SK-MEL-5 (cell line): ENCODE measurements at places on chromosomes 3 and 15.

DNA sequence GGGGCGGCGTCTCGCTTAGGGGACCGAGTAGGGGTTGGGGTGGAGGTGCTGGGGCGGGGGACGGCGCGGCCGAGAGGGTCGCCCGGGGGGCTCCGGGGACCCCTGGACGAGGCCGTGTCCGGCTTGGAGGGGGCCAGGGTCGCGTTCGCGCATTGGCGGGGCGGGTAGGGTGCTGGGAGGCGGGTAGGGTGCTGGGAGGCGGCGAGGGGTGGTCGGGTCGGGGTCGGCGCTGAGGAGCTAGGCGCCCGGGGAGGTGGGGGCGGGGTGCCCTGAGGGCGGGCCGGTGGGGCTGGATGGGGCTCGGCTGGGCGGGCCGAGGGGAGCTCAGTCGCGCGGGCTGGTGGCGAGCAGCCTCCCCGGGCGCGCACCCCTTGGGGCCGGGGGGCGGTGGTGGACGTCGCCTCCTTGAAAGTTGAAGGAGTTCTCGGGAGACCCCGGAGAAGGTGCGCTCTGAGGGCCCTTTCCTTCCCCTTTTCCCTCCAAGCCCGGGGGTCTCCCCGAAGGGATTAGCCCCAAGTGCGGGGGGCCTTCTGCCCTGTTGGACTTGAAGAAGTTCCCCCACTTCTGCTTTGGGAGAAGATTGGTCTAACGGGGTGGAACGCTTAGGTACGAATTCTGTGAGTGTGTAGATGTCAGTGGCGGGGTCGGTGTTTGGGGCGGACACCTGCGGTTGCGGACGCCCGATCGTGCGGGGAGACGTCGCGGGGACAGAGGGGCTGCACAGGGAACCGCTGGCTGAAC, 543 bp downstream of the MEF2A start:
- DNase-seq, result no peak

DNA sequence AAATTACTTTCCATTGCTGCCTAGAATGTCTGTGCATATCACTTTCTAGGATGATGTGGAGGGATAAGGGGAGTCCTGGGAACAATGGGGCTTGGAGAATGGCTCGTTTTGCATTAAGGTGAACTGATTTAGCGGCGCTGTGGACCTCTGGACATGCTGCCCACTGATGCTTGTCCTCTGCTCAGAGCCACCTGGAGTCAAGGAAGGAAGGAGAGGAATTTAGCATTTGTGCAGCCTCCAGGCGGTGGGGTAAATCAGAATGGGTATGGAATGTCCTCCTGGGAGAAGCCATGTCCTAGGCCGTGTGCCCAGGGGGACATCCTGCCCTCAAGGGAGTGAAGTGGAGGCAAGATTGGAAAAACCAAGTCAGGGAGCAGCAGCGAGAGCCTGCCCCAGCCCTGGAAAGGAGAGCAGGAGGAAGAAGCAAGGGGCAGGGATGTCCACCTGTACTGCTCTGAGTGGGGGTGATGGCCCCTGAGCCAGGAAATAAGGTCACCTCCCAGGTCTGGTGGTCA, 37.8 kb downstream of the KY start:
- DNase-seq, result no peak

DNA sequence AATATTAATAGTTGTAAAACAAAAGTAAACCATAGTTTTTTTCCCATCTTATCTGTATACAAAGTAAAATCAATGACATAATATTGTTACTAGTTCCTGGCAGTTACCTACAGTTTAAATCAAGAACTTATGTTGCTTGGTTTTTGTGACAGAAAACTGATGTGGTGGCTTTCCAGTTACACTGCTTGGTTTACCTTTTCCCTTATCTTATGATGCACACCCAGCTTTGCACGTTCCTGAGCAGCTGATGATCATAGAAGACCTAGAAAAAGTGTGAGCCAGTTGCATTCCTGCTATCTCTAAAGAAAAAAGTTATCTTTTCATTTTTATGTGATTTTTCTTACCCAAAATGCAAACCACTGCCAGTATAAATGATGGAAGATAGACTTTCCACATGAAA, 36.4 kb upstream of the LAMP3 start:
- no peak for DNase-seq

- DNase-seq, result no peak
Measured at GRCh38 chr3:134350861-134351311, 23.4 kb downstream of the AMOTL2 start.

DNA sequence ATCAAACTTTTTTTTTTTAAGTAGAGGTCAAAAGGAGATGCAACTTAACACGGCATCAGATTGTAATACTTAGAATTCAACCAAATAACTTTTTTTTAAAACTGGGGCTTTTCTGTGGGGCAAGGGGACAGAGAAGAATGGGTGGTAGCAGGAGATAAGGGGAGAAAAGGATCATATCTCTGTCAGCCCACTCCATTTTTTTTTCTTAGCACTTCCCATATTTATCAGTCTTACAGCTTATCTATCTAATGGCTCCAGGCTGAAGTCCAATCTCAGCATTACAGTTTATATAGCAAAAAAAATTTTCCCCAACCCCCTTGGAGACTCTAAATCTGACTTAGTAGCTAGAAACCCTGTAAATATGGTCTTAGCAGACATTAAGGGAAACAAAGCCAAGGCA, 69.3 kb downstream of the PIK3R4 start:
- DNase-seq, result no peak

GRCh38 chr15:69668963-69669362, 216.3 kb downstream of the RPLP1 start:
- DNase-seq, result no peak

GRCh38 chr3:190747571-190747970, 114.9 kb downstream of the GMNC start:
- DNase-seq, result no peak

- no peak for DNase-seq
Measured at GRCh38 chr15:70507772-70508371, 255.5 kb downstream of the UACA start.

- no peak for DNase-seq
Measured at GRCh38 chr15:69088300-69088965, 72.0 kb upstream of the GLCE start.

- no peak for DNase-seq
Measured at GRCh38 chr3:33430061-33430460, 10.1 kb downstream of the UBP1 start.

DNA sequence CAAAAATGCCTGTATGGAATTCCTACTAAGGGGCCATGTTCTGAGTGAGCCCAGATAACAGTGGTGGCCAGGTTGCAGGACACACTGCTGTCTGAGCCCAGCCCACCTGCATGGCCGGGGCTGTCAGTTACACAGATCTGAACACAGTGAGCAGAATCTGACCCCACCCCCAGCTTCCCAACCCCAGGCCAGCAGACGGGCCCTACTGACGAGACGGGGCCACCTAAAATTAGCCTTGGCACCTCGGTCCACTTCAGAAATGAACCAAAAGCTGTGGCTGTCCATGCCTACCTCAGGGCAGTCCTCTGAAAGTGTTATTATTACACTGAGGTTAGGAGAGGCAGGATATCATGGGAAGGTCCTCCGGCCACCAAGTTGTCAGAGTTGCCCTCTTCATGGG, 51.8 kb downstream of the LMCD1 start:
- no peak for DNase-seq

GRCh38 chr3:8517487-8517886, 15.9 kb downstream of the LMCD1 start:
- DNase-seq, result no peak

GRCh38 chr3:121943431-121943830, 49.2 kb downstream of the SLC15A2 start:
- no peak for DNase-seq

- no peak for DNase-seq
Measured at GRCh38 chr15:29029651-29030195, 143.9 kb downstream of the APBA2 start.

DNA sequence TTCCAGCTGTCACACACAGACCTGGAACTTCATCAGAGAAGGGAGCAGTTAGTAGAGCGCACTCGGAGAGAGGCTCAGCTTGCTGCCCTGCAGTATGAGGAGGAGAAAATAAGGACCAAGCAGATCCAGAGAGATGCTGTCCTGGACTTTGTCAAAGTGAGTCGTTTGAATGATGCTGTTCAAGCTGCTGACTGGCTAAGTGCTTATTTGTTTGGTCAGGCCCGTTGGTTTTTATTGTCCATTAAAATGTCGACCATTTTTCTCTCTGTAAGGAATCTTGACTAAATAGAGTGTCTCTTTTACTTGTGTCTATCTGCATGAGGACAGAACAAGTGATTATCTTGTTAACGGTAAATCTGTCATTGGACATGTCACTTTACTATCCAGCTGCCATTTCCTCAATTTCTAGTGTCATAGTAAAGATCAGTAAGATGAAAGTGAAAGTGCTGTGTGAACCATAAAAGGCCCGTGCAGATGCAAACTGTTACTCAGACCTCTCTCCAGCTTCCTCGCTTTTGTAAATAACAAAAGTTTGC, 56.9 kb downstream of the LRCH3 start:
- DNase-seq, result no peak

DNA sequence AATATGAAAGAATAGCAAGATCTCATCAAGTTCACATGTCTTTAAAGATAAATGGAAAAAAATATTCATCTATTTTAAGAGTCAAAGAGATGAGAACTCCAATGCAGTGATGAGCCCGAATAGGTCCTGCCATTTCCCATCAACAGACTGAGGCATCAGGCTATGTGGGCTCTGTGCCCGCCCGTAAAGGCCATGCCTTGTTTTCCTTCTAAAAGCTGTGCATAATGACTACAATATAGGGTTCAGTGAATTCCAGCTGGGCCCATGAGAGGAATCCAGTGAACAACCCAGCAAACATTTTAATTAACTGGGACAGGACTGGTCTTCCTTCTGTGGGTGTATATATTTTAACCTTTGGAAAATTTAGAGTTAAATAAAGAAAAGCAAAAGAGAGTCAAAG, 44.6 kb downstream of the RASGRP1 start:
- no peak for DNase-seq

DNA sequence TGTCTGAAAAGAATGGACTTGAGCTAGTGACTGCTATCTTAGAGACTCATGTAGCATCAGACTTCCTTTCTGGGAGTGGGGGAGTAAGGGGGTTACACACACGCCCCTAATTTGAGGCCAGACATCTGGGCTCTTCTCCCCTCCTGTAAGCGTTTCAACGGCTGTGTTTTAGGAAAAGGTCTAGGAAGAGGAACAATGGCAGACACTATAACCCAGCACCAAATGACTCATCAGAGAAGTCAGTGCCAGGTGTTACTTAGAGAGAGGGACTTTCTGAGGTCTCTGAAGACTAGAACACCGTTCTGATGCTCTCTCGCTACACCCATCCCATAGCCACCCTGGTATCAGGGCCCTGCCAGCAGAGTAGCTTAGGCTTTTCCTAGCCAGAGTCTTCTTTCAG, 65.5 kb downstream of the SSUH2 start:
- DNase-seq, result no peak
